DMS 273 treated with DMSO at 0.1 percent for 48 hours (cell line): ENCODE measurements at places on chromosomes 4 and X.

DNA sequence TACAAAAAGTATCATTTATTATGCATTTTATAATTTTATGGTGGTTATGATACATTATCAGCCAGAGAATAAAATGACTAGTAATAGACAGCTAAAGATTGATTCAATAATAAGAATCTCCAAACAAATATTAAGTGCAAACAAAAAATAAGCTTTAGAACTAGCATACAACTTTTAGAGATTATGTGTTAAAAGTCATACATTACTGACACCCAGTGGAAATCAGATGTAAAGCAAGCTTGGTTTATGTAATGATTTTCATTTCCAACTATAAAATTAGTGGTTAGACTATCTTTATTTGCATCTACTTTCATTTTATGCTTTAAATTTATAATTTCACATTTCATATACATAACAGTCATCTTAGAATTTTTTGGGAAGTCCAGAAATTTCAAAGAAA, 57.7 kb downstream of the IL13RA2 start:
- DNase-seq, result no peak

DNA sequence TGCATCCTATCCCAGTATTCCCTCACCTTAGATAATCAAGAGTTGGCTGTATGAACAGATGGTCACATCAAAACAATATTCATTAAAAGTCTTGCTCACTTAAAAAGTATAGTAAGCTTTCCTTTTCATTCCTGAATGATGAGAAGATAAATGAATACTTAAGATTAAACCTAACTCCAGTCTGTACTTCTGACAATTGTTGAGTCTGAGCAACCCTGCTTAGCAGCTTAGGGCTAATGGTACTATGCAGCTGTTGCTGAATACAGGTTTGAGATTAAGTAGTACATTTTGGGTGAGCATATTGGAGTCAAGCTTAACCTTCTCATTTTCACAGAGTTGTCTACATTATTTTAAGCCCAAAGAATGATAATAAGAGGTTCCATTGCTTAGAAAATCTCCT, 121.7 kb upstream of the ETNPPL start:
- DNase-seq, result no peak

DNA sequence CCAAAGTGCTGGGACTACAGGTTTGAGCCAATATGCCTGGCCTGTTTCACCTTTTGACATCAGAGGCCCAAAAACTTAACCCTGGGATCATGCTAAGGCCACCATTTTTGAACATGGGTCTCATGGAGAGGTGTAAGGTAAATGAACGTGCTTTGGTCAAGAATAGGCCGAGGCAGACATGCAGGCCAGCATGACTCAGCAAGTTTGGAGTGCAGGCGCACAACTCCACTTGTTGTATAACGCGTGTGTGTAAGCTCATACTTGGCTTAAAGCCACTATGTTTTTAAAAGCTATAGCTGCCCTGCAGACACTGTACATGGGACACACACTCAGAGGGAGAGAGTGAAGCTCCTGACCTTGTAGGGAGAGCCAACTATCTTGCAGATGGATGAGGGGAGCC, 43.8 kb upstream of the HPSE start:
- no peak for DNase-seq

DNA sequence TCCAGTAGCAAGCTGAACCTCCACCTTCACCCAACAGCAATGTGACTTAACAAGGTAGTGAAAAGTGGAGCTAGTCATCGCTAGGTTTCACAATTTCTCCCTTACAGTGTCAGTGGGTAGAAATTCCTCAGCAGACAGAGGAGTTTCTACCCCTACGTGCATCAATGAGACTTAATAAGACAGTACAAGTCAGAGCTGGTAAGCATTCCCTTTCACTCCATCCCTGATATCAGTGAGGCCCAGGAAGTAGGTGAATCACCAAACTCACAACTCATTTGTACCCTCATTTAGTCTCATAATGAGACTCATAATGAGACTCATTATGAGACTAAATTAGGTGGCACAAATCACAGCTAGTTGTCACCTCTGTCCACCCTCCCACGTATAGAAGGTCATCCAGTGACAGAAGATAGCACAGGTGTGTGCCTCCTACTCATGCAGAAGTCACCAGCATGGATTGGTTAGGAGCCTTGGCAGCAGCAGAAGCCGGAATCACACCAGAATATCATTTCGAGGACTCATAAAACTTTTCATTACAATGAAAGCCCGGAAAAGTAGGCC, 50.8 kb upstream of the NUDT10 start:
- no peak for DNase-seq

GRCh38 chrX:148815218-148815961, 315.0 kb downstream of the AFF2 start:
- no peak for DNase-seq

GRCh38 chr4:187606581-187606980, 389.0 kb upstream of the ZFP42 start:
- DNase-seq, result peak; percentile 20

- DNase-seq, result no peak
Observed at GRCh38 chrX:50615570-50616158, 145.0 kb upstream of the DGKK start.

DNA sequence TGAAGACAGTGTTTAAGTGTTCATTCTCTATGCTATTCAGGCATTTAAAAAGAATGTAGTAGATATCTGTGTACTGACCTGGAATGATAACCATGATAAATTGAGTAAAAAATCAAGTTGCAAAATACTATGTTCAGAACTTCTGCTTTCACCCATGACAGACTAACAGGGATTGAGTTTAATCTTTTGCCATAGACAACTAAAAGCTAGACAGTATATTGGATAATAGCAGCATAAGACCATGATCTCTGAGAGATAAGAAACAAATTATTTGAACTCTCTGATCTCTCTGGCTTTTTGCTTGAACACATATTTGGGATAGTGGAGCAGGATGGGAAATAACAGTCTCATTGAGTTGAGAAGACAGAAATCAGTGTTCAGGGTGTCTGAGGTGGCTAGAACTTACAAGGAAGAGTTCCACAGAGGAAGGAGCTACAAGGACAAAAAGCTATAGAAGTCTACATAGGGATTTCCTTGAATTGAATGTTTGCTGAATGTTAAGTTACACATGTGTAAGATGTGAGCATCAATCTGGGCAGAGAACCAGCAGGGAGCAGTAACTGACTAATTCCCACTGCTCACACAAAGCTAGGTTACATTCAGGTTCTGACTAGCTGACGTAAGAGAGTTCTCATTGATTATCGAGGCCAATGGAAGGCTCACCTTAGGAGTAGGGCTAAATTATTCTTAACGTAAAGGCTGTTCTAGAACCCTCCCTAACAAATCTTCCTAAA, 60.4 kb downstream of the SLC30A9 start:
- no peak for DNase-seq

- no peak for DNase-seq
Observed at GRCh38 chrX:146160443-146161203, 343.0 kb downstream of the SLITRK2 start.

GRCh38 chr4:17557880-17558279, 19.1 kb upstream of the LAP3 start:
- DNase-seq, result no peak

DNA sequence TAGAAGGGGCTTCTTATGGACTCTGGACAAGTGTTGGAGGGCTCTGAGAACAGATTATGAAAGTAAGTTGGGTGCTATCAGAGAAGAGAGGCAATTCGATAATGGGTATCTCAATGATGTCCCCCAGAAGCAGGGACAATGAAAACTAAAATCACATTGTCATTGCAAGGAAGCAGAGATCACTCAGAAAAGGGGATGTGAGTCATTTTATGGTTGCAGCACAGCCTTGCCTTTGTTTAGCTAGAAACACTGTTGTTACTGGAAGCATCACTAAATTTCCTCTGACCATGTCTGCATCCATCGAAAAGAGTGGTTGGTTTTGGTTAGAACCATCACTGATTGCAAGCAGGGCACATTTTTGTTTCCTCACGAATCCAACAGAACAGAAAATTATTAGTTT, 246.8 kb upstream of the NWD2 start:
- DNase-seq, result no peak

- no peak for DNase-seq
Observed at GRCh38 chrX:701673-702072, 71.1 kb downstream of the SHOX start.
